Tibial nerve (tissue), 4 donors: ENCODE measurements at places on chromosomes 4 and X. TPM values are rescaled to one million over a fixed set of nuclear protein-coding genes. Genes with fewer than 3 reads are reported as not detected.

FAM184B gene
- not detected for total RNA-seq

GRCh38 chr4:25704516-25704915 lies 48.9 kb downstream of the SLC34A2 start:
- no peak for DNase-seq

GRCh38 chr4:120809518-120809917 lies 113.0 kb downstream of the PRDM5 start:
- DNase-seq: no peak

GRCh38 chr4:100023800-100024199 lies 73.7 kb upstream of the H2AZ1 start:
- DNase-seq: no peak

CXXC4 gene
- 3.6 TPM for total RNA-seq

DNA sequence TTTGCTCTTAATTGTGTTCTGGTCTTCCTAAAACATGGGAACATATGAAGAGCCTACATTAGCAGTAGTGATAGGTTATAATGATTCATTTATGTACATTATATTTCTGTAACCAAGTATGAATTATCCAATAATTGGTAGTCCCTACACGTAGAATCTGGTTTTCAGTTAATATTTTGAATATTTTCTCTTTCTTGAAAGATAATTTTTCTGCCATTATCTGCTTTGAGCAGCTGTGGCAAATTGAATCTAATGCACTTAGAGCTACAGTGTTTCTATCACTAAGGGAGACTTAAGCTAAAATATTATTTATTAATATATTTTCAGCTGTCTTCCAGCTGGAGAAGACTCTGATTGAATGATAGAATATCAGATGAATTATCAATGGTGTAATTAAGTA lies 21.0 kb downstream of the CEP44 start:
- DNase-seq: no peak

DNA sequence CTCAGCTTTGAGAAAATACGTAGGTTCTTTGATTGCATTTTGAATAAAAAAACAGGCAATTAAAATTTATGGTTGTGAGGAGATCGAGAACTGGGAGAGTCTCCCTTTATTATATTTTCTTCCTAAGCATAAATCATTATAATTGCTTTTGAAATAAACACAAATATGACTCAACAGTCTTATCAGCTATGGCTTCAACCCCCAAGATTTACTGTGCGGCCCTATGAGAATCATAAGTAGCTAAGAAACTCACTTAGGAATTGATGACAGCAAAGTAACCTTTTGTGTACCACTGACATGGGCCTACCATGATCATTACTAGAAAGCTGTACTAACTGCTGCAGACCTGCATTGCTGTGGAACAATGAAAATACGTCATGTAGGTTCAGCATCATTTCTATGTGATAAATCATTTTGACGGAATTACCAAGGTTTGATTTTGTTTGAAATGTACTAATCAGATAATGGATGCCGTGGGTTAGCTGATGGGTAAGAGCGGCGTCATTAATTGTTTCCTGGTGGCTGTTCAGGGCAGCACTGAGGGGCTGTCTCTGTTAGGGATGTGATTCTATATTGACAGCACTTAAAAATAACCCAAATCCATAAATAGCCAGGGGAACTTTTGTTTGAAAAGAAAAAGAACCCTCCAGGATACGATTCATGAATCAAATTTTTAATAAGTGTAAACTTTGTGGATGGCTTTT lies 51.5 kb upstream of the GPRIN3 start:
- DNase-seq: no peak

DNA sequence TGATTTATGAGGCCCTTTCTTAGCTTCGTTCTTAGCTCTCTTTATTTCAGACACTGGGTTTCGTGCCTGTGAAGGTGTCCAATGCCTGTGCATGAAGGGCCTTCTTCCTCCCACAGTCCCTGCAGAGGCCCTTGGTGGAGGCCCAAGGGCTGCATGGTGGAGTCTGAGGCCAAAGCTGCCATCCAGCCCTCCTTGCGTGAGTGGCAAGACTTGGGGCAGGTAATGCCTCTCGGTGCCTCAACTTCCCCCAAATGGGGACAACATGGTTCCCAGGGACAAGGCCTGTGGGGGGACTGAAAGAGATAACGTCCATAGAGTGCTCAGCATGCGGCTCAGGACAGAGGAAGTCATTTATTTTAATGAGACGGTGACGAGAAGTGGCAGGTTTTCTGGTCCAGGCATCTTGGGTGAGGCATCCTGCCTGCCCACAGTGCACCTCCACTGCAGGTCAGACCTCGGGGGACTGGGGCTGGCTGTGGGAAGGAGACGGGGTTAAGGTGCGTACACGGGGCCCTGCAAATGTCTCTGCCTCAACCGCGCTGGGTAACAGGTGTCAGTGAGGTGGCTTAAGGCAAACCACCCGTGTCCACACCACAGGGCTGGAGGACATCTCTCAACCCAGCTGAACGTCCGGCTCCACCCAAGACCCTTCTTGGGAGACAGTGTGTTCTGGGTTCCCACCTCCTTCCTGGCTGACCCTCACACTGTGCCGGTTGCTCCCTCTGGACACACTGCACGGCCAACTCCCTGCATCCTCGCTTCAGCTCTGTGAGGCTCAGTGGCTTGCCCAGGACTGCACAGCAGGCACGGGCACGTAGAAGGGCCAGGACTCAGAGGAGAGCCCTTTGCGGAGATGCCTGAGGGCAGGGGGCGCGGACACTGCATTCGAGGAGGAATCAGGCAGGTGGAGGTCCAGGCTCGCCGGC lies 50.5 kb downstream of the PSAPL1 start:
- DNase-seq: no peak

DNA sequence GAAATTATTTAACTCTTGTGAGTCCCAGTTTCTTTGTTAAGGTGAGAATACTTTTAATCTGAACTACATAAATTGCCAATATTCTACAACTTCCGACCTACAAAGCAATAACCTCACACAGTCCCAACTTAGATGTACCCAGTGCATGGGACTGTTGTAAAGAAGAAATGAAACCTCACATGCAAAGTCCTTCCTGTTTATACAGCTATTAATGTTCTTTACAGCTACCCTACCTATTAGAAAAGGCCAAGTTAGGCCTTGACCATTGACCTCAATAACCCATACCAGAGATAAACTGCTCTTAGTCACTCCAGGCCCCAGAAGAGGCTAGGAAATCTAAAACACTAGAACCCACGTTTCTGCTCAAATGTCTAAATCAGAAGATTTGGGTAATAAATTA lies 920.1 kb upstream of the TENM3 start:
- DNase-seq: no peak

GRCh38 chrX:41352329-41352838 lies 18.4 kb downstream of the DDX3X start:
- no peak for DNase-seq

DNA sequence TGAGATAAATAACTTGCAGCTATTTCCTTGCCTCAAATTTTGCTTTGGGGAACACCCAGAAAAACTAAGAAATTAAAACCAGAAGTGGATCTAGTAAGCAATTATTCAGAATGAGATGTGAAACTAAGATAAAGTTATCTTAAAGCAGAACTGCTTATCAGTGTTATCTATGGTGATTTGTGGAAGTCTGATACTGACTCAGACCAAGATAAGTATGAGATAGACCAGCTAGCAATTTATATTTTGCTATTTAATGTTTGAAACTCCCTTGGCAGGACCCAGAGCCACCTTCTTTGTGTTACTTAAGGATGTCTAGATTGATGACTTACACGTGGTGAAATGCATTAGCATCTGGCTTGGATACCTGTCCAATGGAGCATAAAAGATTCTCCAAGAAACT lies 368.1 kb downstream of the EPHA5 start:
- DNase-seq: no peak

CSAG3 gene
- total RNA-seq: not detected

DNA sequence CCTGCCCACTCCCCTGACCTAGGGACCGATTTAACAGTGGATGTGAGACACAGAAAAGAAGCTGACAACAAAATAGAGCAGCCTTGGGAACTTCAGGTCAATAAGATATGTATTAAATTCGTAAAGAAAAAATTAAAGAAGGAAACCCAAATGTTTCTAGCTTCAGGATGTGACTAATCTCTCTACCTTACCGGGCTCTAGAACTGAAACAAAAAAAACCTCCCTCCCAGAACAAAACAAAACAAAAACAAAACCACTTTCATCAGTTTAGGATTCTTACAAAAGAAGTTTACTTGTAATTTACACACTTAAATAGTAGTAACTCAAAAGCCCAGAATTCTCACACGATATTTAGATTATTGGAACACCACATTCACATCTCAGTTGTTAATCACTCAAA lies 185.8 kb upstream of the RPS6KA3 start:
- no peak for DNase-seq

DNA sequence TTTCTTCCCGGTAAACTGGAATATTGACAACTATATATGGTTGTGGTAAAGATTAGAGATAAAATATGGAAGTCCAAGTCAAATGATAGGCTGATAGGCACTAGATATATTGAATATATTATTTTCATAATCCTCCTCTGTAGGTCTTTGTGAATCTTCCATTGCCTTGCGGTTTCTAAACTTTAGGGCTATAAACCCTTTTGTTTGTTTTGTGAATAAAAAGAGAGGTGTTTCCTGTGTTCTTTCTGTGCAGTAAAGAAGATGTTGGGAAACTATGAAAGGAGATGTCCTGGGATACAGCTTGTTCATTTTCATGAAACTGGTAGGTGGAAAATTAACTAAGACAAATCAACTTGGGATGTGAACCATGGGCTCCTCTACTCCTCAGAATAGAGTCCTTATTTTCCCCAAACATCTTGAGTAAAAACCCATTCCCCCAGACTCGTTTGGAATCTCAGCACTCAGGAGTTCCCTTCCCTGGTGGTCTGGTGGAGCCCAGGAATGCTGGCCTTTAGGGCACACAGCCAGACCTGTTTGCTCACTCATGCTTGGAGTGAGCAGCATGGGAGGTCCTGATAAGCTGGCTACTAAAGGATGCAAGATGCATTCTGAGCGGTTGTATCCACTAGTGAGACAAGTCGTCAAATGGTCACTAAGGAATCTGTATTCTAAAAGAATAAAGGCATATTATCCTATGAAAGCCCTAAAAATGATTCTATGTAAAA lies 22.2 kb downstream of the PRDM8 start:
- DNase-seq: no peak
